ENCODE measurements at places on chromosomes 1 and 21.
A peak's percentile ranks its signal among the peaks of the same experiment; 100 is the strongest.

GRCh38 chr21:43034826-43035225 lies 40.8 kb downstream of the CBS start:
- no peak for DNase-seq

DNA sequence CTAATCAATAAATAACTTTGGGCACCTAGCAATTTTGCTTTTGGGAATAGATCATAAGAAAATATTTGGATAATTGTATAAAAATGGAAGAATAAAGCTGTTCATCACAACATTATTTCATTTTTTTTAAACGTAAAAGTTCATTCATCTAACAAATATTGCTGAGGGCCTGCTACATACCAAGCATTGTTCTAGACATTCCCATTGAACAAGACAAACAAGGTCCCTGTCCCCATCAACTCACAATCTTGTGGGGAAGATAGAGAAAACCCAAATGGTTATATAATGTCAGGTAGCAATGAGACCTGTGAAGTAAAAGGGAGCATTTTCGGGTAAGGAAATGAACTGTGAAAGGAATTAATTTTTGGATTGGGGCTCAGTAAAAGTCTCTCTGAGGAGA lies 54.0 kb upstream of the BEND5 start:
- no peak for DNase-seq

DNA sequence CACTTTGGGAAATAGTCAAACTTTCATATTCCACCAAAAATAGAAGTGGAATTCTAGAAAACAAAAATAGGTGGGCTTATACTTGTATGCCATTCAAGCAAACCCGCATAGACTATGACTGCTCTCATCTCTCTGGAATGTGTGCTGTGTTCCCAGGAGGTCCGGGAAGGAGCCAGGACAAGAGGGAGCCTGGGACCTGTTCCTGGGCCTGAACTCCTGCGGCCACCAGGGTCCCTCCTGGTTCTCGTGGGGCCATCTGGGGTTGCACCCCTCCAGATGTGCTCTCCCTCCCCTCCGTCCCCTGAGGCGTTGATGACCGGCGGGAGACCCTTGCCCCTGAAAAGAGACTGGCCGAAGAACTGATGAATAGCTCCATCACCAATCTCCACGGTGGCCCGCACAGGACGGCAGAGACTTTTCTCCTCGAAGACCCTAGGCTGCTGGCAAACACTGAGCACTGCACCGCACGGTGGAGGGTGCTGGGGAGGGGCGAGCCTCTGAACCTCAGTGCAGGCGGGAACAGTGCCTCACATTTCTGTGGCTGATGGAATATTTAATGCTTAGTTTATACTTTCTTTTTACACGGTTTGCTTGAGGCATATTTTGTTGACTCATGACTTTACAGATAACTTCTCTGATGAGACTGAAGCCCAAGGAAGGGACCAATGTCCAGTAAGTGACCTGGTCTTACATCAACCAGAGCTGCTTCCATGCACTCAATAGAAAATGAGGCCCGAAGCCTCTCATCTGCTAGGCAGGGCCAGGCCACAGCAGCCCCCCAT lies 9.6 kb upstream of the ADARB1 start:
- no peak for DNase-seq

- DNase-seq: no peak
Observed at GRCh38 chr1:230102472-230102871, 35.4 kb downstream of the GALNT2 start.

- DNase-seq: no peak
Observed at GRCh38 chr1:115145226-115145625, 55.9 kb upstream of the TSPAN2 start.

DNA sequence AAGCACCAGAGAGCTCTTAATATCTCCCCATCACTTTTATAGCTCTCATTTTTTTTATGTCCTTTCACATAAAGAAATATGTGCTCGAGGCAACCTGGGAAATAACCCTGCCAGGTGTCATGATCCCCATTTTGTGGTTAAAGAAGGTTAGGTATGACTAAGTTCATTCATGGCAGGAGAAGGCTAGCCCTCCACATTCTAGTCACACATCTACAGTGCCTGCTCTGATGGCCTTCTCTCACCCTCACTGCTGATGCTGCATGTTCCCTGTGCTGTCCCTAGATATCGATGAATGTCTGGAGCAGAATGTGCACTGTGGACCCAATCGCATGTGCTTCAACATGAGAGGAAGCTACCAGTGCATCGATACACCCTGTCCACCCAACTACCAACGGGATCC lies 187.5 kb downstream of the TPR start:
- DNase-seq: no peak

DNA sequence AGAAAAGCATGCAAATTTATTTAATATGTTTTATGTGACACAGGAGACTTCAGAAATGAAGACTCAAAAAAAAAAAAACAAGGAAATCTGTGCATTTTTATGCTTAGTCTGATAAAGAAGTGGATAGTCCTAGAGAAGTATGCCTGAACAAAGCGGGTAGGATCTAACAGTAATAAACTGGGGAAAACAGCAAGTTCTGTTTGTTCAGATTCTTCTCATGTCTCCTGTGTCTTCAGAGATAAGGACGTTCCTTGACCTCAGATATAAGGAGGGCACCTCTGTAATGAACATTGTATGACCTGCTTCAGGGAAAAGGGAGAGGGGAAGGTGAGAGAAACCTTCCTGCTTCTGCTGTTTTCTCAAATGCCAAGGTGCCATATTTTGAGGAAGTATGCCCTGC lies 67.7 kb upstream of the TNFSF18 start:
- DNase-seq: no peak

GRCh38 chr1:194045416-194045815 lies 859.0 kb upstream of the B3GALT2 start:
- DNase-seq: peak; percentile 31

DNA sequence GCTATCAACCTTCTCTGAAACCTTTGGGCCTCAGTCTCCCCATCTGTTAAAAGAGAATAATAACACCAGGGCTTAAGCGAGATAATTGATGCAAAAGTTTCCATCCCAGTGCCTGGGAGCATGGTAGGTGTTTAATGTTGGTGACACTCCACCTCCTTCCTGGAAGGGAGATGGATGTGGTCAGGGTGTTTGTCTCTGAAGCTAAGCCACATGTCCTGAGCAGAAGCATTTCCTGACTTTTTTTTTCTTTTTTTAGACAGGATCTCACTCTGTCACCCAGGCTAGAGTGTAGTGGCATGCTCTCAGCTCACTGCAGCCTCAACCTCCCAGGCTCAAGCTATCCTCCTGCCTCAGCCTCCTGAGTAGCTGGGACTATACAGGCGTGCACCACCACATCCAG lies 72.6 kb upstream of the HMGB4 start:
- DNase-seq: no peak

- no peak for DNase-seq
Observed at GRCh38 chr1:180171691-180172090, 17.0 kb downstream of the QSOX1 start.

- no peak for DNase-seq
Observed at GRCh38 chr1:56029319-56030003, 549.9 kb downstream of the PLPP3 start.

DNA sequence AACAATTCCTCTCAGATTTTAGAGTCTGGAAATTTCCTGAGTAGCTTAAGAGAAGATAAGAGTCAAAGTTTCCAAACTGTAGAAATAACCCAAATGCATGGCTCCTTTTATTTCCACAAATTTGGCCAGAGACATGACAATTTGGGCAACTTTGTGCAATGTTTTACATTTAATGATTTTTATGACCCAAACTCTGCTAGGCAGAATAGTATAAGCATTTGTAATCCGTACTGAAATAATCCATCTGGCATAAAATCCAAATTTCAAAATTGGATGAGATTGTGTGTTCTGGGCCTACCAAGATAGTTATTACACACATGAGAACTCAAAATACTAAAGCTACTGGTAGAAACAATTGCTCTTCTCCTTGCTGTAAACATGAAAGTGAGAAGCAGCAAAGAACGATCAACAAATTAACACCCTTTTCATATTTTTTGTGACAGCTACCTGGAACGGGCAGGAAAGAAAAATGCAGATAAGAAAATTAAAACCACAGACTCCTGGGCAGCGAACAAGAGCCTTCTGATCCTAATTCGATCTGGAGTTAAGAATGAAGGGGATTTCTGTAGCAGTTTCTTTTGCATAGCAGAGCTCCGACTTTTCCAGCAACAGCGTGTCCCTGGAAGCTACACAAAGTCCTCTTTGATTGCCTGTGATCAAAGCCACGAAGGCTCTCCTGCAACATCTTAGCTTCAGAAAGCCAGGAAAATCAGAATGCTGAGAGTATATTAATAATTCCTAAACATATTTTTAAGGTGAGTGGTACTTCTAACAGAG lies 191.2 kb downstream of the GRIK1 start:
- no peak for DNase-seq

DNA sequence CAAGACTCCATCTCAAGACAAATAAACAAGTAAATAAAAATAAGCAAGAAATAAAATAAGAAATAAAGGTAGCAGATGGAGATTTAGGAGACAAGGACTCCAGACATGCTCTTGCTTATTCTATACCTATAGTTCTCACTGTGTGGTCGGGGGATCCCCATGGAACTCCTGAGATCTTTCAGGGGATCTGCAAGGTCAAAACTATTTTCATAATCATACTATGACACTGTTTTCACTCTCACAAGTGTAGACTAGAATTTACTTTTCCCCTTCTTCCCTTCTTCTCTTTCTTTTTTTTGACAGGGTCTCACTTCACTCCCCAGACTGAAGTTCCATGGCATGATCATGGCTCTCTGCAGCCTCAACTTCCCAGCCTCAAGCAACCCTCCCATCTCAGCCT lies 29.8 kb upstream of the NLRP3 start:
- no peak for DNase-seq

- DNase-seq: no peak
Observed at GRCh38 chr1:63909526-63909925, 135.7 kb downstream of the ROR1 start.

DNA sequence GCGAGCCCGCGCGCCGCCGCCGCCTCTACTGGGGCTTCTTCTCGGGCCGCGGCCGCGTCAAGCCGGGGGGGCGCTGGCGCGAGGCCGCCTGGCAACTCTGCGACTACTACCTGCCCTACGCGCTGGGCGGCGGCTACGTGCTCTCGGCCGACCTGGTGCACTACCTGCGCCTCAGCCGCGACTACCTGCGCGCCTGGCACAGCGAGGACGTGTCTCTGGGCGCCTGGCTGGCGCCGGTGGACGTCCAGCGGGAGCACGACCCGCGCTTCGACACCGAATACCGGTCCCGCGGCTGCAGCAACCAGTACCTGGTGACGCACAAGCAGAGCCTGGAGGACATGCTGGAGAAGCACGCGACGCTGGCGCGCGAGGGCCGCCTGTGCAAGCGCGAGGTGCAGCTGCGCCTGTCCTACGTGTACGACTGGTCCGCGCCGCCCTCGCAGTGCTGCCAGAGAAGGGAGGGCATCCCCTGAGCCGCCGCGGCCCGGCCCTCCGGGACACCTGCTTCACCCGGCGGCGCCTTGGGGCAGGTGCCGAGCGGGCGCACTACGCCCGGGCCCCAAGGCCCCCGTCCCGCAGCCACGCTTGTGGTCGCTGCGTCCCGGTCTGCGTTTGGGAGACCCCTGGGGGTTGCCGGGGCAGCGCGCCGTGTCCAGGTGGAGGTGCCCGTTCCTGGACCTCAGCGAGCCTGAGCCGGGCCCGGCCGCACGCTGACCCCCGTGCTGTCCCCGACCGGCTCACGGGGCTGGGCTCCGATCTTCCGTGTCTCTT lies 944 bp downstream of the B3GALT6 start:
- no peak for DNase-seq

GRCh38 chr1:78334952-78335351 lies 155.8 kb upstream of the PTGFR start:
- DNase-seq: no peak

DNA sequence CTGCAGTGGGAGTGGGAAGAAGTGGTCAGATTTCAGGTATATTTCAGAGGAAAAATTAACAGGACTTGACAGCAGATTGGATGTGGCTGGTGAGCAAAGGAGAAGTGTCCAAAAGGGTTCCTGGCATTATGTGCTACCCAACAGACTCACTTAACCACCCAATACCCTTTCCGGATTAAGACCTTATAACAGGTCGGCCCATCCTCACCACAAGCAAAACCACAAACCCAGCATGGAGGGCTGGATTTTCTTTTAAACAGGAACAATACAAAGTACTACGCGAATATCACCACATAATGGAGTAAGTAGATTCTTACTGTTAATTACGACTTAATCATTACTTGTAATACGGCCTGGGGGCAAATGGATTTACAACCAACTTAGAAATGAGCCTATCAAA lies 59.2 kb downstream of the WDR64 start:
- DNase-seq: no peak

DNA sequence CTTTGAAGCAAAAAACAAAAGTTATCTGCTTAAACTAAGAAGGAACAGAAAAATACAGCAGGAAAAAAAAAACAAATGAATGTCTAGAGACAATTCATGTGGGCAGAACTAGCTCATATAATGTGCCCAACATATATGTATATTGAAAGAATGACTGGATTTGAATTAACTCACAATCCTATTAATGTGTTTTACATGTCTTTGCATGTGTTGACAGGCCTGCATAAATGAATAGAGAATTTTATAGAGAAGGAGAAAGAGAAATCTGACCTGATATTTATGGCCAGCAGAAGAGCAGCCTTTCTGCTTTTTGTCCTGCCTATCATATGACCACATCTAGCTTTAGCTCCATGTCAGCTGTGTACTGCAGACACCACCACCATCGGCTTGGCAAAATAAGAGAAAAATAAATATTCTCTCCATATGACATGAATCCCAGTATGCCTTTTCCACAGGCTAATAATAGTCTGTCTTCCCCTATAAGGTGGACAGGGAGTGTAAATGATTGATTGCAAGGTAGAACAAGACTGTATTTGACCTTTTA lies 171.5 kb upstream of the PALMD start:
- no peak for DNase-seq
